ENCODE measurements at places on chromosomes 3 and 15. TPM values are rescaled to one million over a fixed set of nuclear protein-coding genes. Genes with fewer than 3 reads are reported as not detected.

GRCh38 chr15:40242601-40243000, 3.7 kb downstream of the PAK6 start:
- H3K27me3 ChIP-seq: no peaks in the 10 kb centered on the region
- no peak overlapping the region for H3K27ac ChIP-seq
- H3K4me3 ChIP-seq: no peak overlapping the region
- H3K4me1 ChIP-seq: peaks cover 9% of the 10 kb centered on the region
- DNase-seq: peak; percentile 41
- no peaks in the 10 kb centered on the region for H3K36me3 ChIP-seq

- H3K27ac ChIP-seq: no peak overlapping the region
- no peak overlapping the region for H3K4me3 ChIP-seq
- DNase-seq: no peak
- H3K36me3 ChIP-seq: no peaks in the 10 kb centered on the region
- H3K4me1 ChIP-seq: no peaks in the 10 kb centered on the region
These were observed 53.5 kb downstream of the AMOTL2 start for GRCh38 chr3:134320749-134321148.

GRCh38 chr3:176574786-176575185, 622.5 kb downstream of the TBL1XR1 start:
- no peak for DNase-seq
- H3K27me3 ChIP-seq: no peaks in the 10 kb centered on the region
- no peaks in the 10 kb centered on the region for H3K36me3 ChIP-seq
- H3K27ac ChIP-seq: no peak overlapping the region
- H3K4me3 ChIP-seq: no peak overlapping the region

- no peaks in the 10 kb centered on the region for H3K4me1 ChIP-seq
- no peaks in the 10 kb centered on the region for H3K27me3 ChIP-seq
- DNase-seq: peak; percentile 82
These were observed 758 bp downstream of the SELENOK start for GRCh38 chr3:53890726-53891475.

- no peak for DNase-seq
- H3K4me1 ChIP-seq: peaks cover 48% of the 10 kb centered on the region
- H3K36me3 ChIP-seq: no peaks in the 10 kb centered on the region
- no peaks in the 10 kb centered on the region for H3K27me3 ChIP-seq
- peak overlapping the region; percentile 98 for H3K4me3 ChIP-seq
These were observed 868 bp downstream of the BTBD1 start for GRCh38 chr15:83066034-83066733.

DNA sequence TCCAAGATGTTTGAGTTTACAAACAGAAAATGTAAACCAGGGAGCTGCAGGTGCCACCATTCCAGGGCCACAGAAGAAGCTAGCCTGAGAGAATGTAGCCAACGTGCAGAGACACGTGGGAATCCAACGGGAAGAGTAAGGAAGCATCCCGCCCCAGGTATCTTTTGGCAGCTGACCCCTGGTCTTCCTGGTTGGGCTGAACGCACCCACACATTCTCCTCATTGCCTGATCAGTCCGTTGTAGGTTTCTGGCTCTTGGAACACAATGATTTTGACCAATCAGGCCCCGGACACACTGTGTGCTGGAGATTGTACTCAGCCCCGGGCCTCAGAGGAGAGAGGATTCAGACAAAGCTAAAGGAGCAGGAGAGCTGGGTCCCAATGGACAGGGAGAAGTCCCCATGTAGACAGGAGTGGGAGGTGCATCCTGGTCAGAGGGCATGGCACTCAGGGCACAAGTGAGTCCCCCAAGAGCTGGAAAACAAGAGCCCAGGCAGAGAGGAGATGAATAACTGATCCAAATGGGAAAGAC, 102.3 kb downstream of the TPRA1 start:
- no peaks in the 10 kb centered on the region for H3K36me3 ChIP-seq
- no peak for DNase-seq
- no peak overlapping the region for H3K4me3 ChIP-seq
- no peaks in the 10 kb centered on the region for H3K27me3 ChIP-seq
- H3K4me1 ChIP-seq: no peaks in the 10 kb centered on the region

- no peaks in the 10 kb centered on the region for H3K27me3 ChIP-seq
- no peak overlapping the region for H3K27ac ChIP-seq
- no peaks in the 10 kb centered on the region for H3K36me3 ChIP-seq
These were observed 505.8 kb downstream of the EPHA3 start for GRCh38 chr3:89613241-89613640.

- H3K27ac ChIP-seq: no peak overlapping the region
- no peak overlapping the region for H3K4me3 ChIP-seq
- H3K36me3 ChIP-seq: no peaks in the 10 kb centered on the region
- DNase-seq: no peak
- no peaks in the 10 kb centered on the region for H3K27me3 ChIP-seq
- H3K4me1 ChIP-seq: no peaks in the 10 kb centered on the region
These were observed 27.2 kb downstream of the OXSM start for GRCh38 chr3:25817107-25817506.

The C3orf20 gene
- not detected for total RNA-seq

The SH3GL3 gene
- total RNA-seq: not detected

The SAMMSON gene
- not detected for total RNA-seq

The PLSCR1 gene
- 86.6 TPM for total RNA-seq

The SAXO2 gene
- not detected for total RNA-seq

The WDR49 gene
- 1.5 TPM for total RNA-seq

The PIERCE2 gene
- total RNA-seq: not detected
